ENCODE measurements at places on chromosomes 12 and 14.

DNA sequence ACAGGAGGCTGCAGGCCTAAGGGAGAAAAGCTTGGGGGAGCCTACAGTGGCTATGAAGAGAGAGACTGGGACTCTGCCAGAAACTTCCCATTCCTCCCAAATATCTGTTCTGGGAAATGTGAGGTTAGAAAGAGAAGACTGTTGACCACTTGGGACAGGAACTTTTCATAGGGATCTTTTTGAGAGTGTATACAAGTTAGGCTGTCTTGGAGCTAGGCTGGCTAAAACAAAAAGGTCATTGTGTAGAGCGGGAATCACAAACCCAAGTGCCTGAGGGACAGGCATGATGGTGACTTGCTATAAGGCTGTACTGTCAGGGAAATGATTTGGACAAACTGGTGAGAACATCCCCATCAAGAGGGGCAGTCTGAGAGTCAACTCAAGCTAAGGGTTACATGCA lies 175.1 kb downstream of the GRIP1 start:
- no peak for DNase-seq

DNA sequence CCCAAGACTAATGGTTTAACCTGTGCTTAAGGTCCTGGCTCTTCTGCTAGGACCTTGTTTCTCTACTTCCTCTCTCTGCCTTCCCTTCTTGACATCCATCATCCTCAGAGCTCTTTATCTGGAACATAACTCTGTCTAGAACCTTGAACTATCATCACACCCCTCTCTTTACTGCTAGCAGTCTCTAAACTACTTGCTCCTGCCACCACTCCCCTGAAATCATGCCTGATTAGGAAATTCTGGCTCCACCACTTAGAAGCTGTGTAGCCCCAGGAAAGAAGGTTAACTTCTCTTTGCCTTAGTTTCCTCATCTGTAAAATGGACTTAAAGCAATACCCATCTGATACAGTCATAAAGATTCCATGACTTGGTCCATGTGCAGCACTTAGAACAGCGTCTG lies 9.1 kb downstream of the SLC38A1 start:
- DNase-seq, result no peak

- DNase-seq, result no peak
These were observed 8.3 kb downstream of the DIO2 start for GRCh38 chr14:80202888-80203562.

DNA sequence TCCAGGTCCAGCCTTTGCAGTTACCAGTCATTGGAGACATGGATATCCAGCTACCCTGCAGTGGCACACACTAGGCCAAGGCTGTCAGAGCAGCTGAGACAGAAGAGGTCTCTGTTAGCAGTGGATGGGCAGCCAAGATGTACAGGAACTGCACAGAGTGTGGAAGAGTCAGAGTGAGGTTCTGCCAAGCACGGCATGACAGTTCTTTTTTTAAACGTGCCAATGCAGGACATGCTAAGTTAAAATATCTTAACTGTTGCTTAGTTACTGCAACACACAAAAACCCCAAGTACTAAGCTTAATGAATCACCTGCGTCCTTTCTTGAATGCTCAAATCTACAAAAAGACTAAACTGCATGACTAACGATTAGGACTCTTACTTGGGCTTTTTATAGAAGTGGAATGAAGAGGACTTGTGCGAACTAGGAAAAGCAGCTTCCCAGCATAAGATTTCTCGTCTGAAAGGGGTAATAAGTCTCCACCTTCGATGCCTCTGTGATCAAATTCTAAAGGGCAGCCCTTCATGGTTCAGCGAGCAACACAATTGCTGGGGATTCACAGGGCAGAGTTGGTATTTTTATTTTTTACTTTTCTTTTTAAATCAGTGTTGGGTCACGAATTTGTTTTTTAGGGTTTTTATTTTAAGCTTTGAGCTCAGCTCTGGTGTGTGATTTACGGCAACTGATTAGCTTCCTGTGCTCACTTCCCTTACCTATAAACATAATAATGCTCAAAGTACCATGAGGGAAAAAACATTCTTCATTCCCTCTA lies 20.6 kb downstream of the MAPK1IP1L start:
- DNase-seq, result no peak

GRCh38 chr12:120468325-120468820 lies 1.2 kb downstream of the SRSF9 start:
- no peak for DNase-seq

GRCh38 chr14:105527826-105528585 lies 1.6 kb downstream of the TMEM121 start:
- DNase-seq, result peak; percentile 71

DNA sequence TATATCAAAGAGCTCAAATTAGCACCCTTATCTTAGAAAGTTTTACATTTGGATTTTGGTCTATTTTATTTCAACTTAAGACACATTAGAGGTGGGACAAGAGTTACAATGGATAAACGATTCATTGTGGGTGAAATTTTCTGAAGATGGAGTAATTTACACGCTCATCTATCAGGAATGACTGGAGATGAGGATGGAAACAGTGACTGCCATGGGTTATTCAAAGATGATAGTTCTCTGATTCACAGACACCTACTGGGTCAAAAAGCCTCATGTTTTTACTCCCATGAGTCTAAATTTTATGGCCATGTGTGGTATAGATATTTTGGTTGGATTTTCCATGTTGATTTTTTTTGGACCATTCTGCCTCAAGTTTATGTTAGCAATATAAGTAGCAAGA lies 22.1 kb downstream of the SAMD4A start:
- DNase-seq, result no peak

- peak; percentile 4 for DNase-seq
These were observed 30.7 kb downstream of the CEP290 start for GRCh38 chr12:88111074-88111652.

DNA sequence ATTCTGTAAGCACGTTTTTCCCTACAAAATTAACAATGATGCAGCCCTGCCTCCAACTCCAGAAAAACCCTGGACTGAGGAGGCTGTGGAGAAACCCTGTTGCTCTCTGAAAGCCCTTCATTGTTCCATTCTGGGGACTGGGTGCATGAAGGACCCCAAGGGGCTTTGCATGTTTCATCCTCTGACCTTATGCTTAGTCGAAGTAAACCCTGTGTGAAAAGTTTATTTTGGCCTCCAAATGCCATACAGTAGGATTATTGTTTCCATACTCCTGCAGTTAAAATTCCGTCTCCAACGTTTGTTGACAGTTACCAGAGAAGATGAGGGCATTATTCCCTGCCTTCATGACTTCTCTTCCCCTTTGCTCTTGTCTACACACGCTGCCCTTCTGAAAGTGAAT lies 46.0 kb downstream of the CKB start:
- no peak for DNase-seq

- no peak for DNase-seq
These were observed 232.9 kb upstream of the CRY1 start for GRCh38 chr12:107326237-107326636.

DNA sequence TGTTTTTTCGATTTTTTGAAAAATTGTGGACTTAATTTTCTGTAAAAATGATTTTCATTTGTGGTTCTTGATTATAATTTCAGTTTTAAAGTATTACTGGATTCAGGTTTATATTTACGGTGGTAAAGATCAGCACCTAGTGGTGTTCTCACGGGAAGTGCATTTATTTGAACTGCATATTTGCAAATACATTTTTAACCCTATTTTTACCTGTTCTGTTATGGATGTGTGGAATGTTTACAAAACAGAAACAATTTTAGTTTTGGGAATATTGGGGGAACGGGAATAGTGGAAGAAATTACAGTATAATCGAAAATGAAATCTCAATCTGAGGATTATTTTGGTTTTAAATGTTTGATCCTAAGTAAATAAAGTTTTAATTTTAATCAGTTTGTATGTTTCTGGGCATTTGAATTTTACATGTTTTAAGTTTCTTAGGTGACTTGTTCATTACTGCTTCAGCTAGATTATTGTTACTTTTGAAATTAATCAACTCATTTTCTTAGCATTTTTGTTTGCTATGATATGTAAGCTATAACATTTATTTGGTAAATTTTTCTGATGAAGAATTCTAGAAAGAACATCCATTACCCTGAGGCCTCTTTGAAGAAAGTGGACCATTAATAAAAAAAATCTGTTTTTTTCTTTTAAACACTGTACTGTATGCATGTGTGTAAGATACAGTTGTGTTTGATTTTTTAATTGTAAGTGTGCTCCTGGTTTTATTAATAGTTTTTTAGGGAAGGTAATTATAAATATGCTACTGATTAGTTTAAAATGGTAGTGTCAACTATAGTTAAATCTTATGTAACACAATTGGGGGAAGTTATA lies 942 bp downstream of the ATF7IP start:
- DNase-seq, result peak; percentile 46

- DNase-seq, result no peak
These were observed 76.9 kb upstream of the PSMA6 start for GRCh38 chr14:35215110-35215813.

DNA sequence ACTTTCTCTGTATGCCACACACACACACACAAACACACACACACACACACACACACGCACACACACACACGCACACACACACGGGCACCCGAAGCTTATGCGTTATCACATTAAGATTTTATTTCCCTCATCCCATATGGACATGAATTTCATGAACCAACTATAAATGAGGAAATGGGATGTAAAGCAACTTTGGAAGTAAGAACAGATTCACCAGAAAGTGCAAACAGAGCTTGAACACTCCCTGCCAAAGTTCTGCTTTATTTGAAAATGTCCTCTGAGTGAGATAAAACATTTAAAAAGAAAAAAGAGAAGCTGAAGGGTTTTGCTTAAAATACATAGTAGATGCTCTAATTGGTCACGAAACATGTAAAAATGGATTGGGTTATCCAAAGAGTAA lies 90.4 kb upstream of the OTX2 start:
- no peak for DNase-seq

DNA sequence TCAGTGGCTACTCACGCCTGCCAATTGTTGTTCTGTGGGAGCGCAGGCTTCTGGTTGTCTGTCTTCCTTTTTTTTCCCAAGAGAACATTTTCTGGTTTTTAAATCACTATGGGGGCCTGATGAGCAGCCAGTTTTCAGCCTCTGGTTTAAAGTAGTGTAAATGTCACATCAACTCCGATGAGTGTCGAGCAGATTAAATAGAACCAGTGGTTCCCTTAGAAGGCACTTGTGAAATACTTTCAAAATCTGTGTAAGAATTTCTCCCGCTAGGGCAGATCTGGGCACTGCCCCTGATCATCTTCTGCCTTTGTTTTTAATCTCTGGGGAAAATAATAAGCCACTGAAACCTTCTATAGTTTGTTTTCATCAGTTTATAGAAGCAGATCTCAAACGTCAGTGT lies 130.4 kb downstream of the PRIMA1 start:
- DNase-seq, result no peak

DNA sequence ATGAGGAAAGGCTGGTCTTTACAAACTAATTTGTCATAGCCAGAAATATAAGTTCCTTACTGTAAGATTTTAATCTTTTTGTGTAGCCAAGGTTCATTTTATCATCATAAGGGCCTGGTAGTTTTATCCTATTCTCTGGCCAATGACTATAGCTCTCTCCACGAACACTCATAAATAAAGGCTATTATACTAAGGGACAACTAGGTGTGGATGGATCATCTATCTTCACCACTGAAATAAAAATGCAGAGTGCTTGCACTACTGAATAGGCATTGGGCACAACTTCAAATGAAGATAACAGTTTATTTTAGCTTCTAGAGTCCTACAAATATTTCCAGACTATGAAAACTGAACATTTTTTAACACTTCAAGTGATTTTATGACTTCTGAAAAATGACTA lies 698.6 kb downstream of the NOVA1 start:
- no peak for DNase-seq

DNA sequence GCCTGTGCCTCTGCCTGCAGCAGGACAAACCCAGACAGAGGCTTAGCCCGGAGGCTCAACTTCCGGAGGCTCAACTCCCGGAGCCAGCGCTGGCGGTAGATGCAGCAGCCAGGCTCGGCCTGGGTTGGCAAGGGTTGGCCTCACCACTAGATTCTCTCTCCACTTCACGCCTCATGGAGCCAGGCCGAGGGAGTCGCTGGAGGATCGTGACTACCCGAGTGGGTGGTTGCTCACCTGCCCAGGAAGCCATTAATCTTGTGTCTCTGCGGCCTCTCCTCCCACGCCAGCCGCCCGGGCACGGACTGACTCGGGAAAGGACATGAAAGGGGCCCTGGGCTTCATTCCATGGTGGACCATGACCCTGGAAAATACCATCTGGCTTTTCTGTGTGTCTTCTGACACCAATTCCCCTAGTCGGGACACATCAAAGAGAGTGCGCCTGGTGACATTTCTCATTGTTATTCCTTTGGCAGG lies 20.8 kb downstream of the ESRRB start:
- DNase-seq, result no peak

DNA sequence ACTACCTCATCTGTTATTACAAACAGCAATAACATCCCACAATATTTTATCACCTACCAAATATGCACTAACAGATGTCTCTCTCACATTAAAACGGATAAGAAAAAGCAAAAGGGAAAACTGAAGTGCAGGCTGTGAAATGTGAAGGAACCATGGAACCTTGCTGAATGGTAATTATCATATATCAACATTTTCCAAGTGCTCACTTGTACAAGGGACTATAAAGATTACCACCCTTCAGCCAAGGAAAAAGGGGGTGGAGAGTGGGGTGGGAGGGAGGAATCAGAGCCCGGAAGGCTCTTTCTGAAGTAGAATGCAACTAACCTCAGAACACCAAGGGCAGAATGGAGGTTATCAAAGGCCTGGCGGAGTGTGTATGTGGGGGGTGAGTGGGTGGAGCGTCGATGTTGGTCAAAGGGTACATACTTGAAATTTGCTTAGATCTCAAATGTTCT lies 1.2 kb downstream of the SNX6 start:
- no peak for DNase-seq

DNA sequence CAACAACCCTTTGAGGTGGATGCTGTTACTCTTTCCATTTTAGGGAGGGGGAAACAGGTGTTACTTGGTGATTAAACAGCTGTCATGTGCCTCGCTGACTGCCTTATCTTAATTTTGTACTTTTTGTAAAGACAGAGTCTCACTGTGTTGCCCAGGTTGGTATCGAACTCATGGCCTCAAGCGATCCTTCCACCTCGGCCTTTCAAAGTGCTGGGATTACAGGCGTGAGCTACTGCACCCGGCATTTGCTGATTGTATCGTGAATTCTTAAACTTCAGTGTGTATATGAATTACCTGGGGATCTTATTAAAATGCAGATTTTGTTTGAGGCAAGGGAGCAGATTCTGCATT lies 659 bp downstream of the PSMD9 start:
- no peak for DNase-seq

DNA sequence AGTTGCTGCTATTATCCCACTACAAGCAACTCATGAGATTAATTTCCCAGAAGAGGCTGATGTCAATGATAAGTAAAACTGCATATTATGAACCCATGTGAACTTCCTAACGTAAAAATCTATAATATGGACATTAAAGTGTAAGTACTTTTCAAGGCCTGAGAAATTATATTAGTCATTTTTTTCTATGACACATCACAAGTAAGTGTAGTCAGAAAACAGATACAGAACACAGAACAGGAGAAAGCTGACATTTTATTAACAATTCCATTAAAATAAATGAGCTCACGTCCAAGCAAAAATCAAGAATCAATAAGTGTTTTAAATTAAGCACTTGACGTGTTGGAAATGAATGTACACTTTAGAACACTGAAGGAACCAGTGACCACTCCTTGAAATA lies 155.0 kb downstream of the MDGA2 start:
- no peak for DNase-seq

GRCh38 chr14:102822311-102822863 lies 45.1 kb downstream of the TRAF3 start:
- no peak for DNase-seq

GRCh38 chr12:119241580-119242169 lies 62.9 kb downstream of the HSPB8 start:
- no peak for DNase-seq
